ENCODE measurements at places on chromosomes 2 and 18. TPM values are rescaled to one million over a fixed set of nuclear protein-coding genes. Genes with fewer than 3 reads are reported as not detected.

DNA sequence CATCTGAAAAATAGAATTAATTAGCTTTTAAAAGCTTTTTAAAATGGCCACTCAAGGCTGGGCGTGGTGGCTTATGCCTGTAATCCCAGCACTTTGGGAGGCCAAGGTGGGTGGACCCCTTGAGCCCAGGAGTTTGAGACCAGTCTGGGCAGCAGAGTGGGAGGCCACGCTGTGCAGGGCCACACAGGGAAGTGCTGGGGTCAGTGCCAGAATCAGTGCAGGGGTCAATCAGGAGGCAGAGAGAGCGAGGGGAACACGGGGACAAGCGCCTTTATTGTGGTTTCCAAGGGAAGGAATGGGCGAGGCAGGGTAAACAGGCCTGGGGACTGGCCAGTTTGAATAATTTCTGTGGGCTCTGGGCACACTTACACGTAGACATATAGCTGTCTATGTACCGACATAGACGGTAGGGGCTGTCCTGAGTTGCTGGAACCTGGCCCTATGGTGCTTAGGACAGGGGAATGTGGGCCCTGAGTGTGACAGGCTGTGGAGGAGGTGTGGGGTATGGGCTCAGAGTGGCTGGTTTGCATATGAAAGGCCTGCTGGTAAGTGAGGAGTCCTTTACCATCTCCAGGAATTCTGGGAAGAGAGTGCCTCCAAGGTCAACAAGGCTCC, 42.9 kb downstream of the DYSF start:
- no peaks in the 10 kb centered on the region for H3K36me3 ChIP-seq
- no peak for DNase-seq
- no peak overlapping the region for H3K4me3 ChIP-seq
- no peaks in the 10 kb centered on the region for H3K4me1 ChIP-seq
- H3K27ac ChIP-seq, result no peak overlapping the region
- H3K27me3 ChIP-seq, result no peaks in the 10 kb centered on the region

GRCh38 chr18:25950321-25950720, 140.1 kb downstream of the SS18 start:
- no peak for DNase-seq
- no peaks in the 10 kb centered on the region for H3K4me1 ChIP-seq
- no peaks in the 10 kb centered on the region for H3K36me3 ChIP-seq
- no peak overlapping the region for H3K4me3 ChIP-seq
- H3K27ac ChIP-seq, result no peak overlapping the region

DNA sequence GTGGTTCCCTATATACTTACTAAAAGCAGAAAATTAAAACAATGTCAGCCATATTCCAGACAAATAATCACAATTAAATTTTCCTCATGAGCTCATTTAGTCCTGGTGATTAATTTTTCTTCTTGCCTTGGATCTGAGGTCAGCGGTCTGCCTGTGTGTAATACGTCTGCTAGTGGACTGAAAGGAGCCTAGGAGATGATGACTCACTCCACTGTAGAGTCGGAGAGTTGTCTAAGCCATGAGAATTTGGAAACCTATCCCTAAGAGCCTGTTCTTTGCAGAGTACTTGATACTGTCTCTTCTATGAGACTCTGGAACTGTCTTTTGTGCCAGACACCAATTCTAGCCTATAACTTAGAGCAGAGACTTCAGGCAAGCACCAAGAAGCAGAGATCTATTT, 94.2 kb upstream of the RAB27B start:
- no peak overlapping the region for H3K4me3 ChIP-seq
- H3K27ac ChIP-seq, result no peak overlapping the region
- DNase-seq, result no peak
- H3K36me3 ChIP-seq, result no peaks in the 10 kb centered on the region
- no peaks in the 10 kb centered on the region for H3K4me1 ChIP-seq

Gene WDR43
- total RNA-seq, result 145 TPM

DNA sequence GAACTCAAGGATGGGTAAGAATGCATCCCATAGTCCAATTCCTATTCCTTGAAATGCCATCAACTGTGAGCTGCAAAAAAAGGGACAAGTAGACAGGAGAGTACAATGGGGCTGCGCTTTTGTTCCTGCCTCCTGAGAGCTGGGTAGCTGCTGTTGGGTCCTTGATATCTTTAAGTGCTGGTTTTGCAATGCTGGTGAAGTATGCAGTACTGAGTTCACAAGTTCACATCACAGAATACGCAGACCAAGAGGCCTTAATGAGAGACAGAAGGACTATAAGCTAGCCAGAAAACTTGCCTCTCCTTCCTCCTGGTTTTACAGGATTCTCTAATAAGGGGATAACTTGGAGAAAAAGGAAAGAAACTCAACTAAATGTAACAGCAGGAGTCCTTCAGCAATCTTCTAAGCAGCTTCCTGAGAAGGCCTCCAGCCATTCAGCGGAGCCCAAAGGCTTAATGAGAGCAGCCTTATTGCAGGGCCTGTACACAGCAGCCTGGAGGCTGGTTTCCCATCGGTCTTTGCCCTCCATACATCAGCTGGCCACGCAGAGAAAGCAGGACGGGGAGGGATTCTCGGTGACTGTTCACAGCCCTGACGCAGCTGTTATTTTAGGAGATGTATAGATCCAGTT, 293.1 kb downstream of the CDCA7 start:
- H3K27me3 ChIP-seq, result peaks cover 9% of the 10 kb centered on the region
- no peaks in the 10 kb centered on the region for H3K4me1 ChIP-seq

GRCh38 chr18:55592572-55592971, 4.6 kb upstream of the TCF4 start:
- H3K27ac ChIP-seq, result no peak overlapping the region
- H3K4me3 ChIP-seq, result no peak overlapping the region
- no peak for DNase-seq
- no peaks in the 10 kb centered on the region for H3K27me3 ChIP-seq

Gene LINC00305
- total RNA-seq, result not detected

DNA sequence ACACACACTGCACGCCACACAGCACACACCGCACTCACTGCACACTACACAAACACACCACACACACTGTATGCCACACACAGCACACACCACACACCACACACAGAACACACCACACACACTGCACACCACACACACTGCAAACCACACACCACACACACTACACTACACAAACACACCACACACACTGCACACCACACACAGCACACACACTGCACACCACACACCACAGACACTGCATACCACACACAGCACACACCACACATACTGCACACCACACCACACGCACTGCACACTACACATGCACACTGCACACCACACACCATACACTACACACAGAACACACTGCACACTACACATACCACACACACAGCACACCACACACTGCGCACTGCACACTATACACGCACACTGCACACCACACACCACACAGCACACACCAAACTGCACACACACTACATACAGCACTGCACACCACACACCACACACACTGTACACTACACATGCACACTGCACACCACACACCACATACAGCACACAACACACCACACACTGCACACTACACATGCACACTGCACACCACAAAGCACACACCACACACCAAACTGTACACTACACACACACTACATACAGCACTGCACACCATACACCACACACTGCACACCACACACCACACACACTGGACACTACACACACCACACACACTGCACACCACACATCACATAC, 59.6 kb downstream of the ASB1 start:
- H3K27ac ChIP-seq, result no peak overlapping the region
- no peaks in the 10 kb centered on the region for H3K4me1 ChIP-seq
- no peaks in the 10 kb centered on the region for H3K27me3 ChIP-seq
- no peak for DNase-seq
- no peak overlapping the region for H3K4me3 ChIP-seq

DNA sequence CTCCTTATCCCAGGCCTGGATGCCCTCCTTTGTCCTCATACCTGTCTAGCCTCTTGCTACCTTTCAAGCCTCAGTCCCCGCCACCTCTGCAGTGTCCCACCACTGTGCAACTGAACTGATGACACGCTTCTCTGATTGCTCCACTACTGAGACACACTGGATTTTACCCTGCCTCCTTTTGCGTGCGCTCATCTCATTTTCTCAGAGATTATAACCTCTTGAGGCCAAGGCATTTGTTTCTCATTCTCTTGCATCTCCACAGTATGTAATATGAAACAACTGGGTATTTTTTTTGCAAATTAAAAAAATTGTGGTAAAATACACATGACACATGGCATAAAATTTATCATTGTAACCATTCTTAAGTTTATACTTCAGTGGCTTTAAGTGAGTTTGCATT, 95.4 kb downstream of the PRKCE start:
- no peaks in the 10 kb centered on the region for H3K27me3 ChIP-seq
- no peak for DNase-seq
- H3K36me3 ChIP-seq, result no peaks in the 10 kb centered on the region
- H3K4me3 ChIP-seq, result no peak overlapping the region
- no peak overlapping the region for H3K27ac ChIP-seq

- H3K27me3 ChIP-seq, result no peaks in the 10 kb centered on the region
- H3K36me3 ChIP-seq, result peaks cover 9% of the 10 kb centered on the region
Measured at GRCh38 chr2:95181774-95182173, 16.2 kb downstream of the ZNF2 start.

GRCh38 chr2:63055226-63056106, 4.8 kb downstream of the OTX1 start:
- H3K4me3 ChIP-seq, result no peak overlapping the region
- H3K27me3 ChIP-seq, result peaks cover 29% of the 10 kb centered on the region
- no peak overlapping the region for H3K27ac ChIP-seq

DNA sequence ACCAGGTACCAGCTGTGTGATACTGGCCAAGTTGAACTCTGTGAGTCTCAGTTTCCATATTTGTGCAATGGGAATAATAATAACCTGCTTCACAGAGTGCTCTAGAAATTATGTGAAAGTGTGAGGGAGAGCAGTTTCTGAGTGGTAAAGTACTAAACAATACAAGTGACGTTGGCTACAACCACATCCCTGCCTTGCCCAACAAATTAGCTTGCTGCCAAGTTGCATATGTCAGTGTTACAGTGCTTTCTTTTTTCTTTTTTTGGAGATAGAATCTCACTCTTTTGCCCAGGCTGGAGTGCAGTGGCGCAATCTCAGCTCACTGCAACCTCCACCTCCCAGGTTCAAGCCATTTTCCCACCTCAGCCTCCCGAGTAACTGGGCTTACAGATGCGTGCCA, 533.6 kb upstream of the MEX3C start:
- no peak overlapping the region for H3K27ac ChIP-seq
- DNase-seq, result no peak
- H3K36me3 ChIP-seq, result no peaks in the 10 kb centered on the region
- H3K27me3 ChIP-seq, result no peaks in the 10 kb centered on the region
- H3K4me1 ChIP-seq, result peaks cover 25% of the 10 kb centered on the region

DNA sequence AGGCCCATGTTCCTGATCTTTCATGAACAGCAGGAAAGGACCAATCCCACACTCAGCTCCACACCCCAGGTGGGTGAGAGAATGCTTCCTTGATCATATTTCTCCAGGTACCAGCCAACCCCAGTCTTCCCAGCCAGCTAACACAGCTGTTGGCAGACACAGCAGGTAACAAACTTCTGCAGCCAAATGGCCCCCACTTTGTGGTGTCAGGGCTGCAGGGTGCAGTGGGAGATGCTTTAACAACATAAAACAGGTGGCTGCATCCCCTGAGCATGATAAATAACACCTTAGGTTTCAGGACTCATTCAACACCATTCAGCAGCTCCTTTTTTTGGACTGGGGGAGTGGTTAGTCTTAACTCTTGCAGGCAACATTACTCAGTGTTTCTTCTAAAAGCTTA, 76.7 kb upstream of the ACAA2 start:
- peaks cover 4% of the 10 kb centered on the region for H3K27me3 ChIP-seq
- no peak overlapping the region for H3K4me3 ChIP-seq
- H3K4me1 ChIP-seq, result no peaks in the 10 kb centered on the region
- DNase-seq, result no peak
- H3K27ac ChIP-seq, result no peak overlapping the region

DNA sequence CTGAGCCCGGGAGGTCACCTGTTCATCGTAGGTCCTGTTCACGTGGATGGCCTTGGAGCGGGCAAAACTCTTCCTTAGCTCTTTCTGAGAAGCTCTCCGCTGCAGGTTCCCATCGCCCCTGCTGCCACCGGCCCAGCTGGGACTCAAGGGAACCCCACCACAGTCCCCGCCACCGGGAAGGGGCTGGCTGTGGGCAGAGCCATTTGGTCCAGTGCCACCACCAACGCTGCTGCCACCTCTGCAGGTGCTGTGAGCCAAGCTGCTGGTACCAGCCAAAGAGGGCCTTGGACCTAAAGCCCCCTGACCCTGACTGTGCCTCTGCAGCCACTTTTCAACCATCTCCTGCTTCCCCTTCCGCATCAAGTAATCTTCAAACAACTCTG, 586 bp downstream of the PDE11A start:
- DNase-seq, result no peak
- H3K4me1 ChIP-seq, result peaks cover 5% of the 10 kb centered on the region
- H3K27ac ChIP-seq, result no peak overlapping the region

Gene MPHOSPH10
- 66.3 TPM for total RNA-seq

- no peaks in the 10 kb centered on the region for H3K27me3 ChIP-seq
- H3K4me3 ChIP-seq, result no peak overlapping the region
- H3K36me3 ChIP-seq, result no peaks in the 10 kb centered on the region
- no peak for DNase-seq
- H3K4me1 ChIP-seq, result no peaks in the 10 kb centered on the region
- no peak overlapping the region for H3K27ac ChIP-seq
Measured at GRCh38 chr18:77053616-77054287, 78.8 kb downstream of the MBP start.

DNA sequence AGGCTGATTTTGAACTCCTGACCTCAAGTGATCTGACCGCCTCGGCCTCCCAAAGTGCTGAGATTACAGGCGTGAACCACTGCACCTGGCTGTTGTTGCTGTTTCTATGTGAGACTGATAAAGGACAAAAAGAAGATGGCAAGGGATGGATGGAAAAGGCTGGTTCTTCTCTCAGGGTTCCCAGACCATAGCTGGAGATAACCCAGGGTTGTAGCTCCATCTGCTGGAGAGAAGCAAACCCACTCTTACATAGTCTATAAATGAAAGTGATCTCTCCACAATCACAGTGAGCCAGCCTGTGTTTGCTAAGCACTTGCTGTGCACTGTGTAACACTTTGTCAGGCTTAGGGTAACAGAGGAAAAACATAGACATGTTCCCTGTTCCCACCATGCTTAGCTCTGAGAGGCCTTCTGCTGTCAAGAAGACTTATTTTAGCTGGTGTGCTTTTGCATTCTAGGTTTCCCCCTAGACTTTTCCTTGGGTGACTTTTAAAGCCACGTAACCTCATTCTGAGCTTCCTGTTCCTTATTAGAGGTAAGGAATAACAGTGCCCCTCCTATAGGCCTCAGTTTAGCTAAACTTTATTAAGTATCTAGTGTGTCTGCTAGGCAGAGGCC, 49.7 kb downstream of the LIMS1 start:
- H3K4me3 ChIP-seq, result no peak overlapping the region
- no peaks in the 10 kb centered on the region for H3K27me3 ChIP-seq
- H3K36me3 ChIP-seq, result no peaks in the 10 kb centered on the region
- peaks cover 7% of the 10 kb centered on the region for H3K4me1 ChIP-seq
- peak; percentile 85 for DNase-seq

- H3K36me3 ChIP-seq, result no peaks in the 10 kb centered on the region
- DNase-seq, result no peak
- no peak overlapping the region for H3K4me3 ChIP-seq
- peaks cover 19% of the 10 kb centered on the region for H3K4me1 ChIP-seq
Measured at GRCh38 chr2:191382801-191383200, 137.6 kb downstream of the MYO1B start.

Gene HTRA2
- total RNA-seq, result 35.1 TPM

- peaks cover 40% of the 10 kb centered on the region for H3K4me1 ChIP-seq
- H3K27ac ChIP-seq, result peak overlapping the region; percentile 39
- H3K4me3 ChIP-seq, result no peak overlapping the region
- peak; percentile 48 for DNase-seq
Measured at GRCh38 chr2:224009605-224010315, 29.3 kb downstream of the SERPINE2 start.

- peaks cover 13% of the 10 kb centered on the region for H3K4me1 ChIP-seq
- H3K27ac ChIP-seq, result no peak overlapping the region
- H3K4me3 ChIP-seq, result no peak overlapping the region
- no peaks in the 10 kb centered on the region for H3K27me3 ChIP-seq
- H3K36me3 ChIP-seq, result peaks cover 69% of the 10 kb centered on the region
Measured at GRCh38 chr2:1686784-1687105, 57.6 kb downstream of the PXDN start.

Gene MDH1B
- total RNA-seq, result 0.86 TPM

Gene DYSF
- total RNA-seq, result 0.04 TPM

All from A673 (cell line).